CD4-positive, alpha-beta T cell treated with Interleukin-6 at 100 ng/mL for 8 hours (primary cell): ENCODE measurements at places on chromosomes 1 and 21.

GRCh38 chr21:29449306-29449950, 150.7 kb downstream of the BACH1 start:
- peak; percentile 60 for DNase-seq

DNA sequence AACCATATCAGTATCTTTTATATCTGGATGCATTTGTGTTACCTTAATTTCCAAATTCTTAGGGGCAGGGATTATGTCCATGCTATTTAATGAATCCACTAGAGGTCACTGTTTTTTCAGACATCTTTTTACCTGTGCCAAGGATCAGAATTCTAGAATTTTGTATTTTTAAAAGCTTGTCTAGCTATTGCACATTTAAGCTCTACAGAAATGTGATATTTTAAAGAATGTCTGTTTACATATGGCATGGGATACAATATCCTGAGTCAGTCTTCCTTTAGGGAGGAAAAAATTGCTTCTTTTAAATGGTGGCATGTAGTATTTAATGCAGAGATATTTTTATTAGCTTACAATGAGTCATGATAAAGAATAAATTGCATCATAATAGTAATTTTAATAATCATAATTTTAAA, 11.3 kb downstream of the RPAP2 start:
- peak; percentile 30 for DNase-seq

DNA sequence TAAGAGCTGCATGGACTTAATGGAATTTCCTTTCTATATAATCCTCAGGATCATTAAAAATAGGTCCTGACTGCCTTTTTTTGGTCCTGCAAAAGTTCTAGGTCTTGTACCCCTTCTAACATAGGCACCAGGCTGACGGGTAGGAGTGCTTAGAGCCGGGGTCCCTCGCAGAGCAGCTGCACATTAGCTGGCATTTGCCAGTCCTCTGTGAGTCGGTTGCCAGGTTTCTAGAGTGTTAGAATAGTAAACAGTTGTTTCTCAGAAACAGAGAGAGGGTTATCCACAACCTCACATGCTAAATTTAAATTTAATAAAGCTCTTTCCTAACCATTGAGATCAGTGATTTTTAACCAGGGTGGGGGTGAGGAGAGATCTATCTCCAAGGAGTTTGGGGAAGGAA, 35.4 kb upstream of the HEATR1 start:
- no peak for DNase-seq

DNA sequence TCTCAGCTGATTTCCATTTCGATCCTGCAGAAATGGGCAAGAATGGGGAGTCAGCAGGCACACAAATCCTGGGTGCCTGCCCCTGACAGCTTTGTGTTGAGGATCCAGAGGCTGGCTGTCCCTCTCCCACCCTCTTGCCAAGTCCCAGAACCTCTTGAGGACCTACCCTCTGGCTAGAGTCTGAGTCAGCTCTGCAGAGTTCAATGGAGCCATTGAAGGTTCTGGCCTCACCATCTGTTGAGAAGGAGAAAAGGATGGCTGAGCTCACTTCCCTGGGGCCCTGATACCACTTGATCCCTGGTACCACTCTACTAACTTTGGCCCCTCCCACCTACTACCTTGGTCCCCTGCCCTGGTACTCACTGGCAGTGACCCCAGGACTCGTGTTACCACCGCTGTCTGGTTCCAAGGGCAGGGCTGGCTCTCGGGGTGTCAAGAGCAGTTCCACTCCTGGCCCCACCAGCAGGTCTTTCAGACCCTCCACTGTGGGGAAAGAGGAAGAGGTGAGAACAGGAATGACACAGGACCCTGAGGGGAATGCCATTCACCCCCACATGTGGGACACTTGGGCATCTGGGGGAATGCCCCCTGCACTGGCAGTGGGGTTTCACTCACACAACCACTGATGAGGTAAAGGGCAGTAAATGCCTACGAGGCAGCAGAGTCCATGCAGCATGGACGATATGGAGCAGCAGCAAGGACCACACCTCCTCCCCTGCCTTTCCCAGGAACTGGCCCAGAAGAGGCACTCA, 10.5 kb downstream of the RXFP4 start:
- no peak for DNase-seq

DNA sequence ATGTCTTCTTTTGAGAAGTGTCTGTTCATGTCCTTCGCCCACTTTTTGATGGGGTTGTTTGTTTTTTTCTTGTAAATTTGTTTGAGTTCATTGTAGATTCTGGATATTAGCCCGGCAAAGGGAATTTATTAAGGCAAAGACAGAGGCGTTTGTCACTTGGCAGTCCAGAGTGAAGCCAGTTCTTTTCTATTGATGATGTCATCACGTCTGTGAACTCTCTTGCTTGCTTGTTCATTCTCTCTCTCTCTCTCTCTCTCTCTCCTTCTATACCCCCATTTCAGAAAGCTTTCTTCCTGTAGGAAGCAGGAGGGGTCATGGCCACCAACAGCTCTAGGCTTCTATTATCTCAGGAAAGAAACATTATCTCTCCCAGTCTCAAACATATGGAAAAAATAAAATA, 291.3 kb downstream of the OMA1 start:
- no peak for DNase-seq

DNA sequence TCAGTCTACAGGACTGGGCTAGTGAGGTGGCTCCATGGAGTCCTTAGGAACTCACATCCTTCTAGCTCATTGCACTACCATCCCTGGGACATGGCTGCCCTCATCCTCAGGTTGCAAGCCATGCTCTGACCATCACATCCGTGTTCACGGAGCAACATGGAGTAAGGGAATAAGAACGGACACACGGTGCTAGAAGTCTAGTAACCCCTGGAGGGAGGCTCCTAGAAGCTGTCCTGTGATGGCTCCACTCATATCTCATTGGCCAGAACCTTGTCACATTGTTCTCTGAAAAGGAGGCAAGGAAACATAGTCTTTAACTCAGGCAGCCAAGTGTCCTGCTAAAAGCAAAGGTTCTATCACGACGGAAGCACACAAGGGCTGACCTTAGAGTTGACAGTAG, 3.9 kb downstream of the MRAP start:
- DNase-seq, result no peak

GRCh38 chr1:229664133-229664689, 38.2 kb downstream of the URB2 start:
- DNase-seq, result peak; percentile 78

DNA sequence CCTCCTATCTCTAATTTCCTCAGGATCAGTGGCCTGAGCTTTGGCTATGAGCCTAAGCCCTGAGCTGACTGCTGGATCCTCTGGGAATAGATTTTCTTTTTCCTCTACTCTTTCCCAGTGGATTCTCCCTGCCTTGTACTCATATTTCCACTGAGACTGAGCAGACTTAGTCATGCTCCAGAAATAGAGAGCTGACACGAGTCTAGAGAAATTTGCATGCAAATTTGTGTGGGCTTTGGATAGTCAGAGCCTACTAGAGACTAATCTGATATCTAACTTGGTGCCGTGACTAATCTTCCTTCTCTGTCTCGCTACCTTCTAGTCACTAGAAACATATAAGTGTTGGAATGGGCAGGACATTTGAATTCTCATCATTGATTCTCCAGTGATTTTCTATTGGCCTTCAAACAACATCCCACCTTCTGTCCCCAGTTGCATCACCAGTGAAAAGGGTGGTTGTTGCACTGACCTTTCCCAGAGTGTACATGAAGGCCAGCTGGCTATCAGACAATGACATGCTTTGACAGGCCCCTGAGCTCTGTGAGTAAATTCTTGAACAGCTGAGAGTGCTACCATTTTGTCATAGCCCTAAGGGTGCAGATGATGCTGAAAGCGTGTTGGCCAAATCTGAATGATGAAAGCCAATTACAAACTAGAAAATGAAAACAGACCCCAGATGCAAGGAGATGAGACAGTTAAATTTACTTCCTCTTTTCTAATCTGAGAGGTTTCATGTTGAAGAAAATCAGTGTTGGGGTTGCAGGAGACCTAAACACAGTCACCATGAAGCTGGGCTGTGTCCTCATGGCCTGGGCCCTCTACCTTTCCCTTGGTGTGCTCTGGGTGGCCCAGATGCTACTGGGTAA, at the start of gene FCRLA:
FCRLA (plus strand) TSS at position 748 of the 866 bp plus-strand sequence; CDS start at position 784, 36 bp downstream.
- DNase-seq, result no peak

- no peak for DNase-seq
Measured at GRCh38 chr1:35315649-35316048, 47.1 kb downstream of the ZMYM4 start.

DNA sequence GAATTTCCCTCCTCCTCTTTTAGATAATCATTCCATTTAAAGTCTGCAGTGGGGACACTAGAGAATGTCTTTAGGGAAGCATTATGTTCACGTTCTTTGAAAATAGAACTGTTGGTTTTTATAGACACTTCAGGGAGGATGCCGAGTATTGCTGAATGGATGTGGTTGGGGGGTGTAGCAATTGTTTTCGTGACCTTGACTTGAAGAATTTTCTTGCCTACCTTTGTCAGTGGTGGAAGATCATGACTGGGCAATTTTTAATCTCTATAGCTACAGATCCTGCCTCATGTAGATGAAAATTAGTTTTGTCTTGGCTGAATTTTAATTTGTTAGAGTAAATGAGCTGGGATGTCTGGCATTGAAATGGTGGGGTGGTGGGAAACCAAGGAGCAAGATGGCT, 3.8 kb downstream of the SMG7 start:
- DNase-seq, result no peak

DNA sequence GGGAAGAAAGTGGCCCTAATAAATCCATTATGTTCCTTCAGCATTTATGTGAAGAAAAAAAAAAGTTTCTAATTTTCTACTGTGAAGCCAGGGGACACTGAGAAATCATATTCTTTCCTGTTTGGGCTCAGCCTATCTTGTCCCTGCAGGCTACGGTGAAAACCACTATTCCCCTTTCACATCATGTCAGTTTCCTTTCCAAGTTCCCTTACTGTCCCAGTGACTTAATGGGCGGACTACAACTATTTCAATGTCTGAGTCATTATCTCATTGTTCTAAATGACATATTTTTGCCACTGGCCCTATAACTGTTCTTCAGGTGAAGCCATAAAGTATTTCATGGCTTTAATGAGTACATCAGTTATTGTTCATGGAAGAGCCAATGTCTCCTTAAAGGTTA, 71.3 kb upstream of the BEND5 start:
- no peak for DNase-seq

- no peak for DNase-seq
Measured at GRCh38 chr1:36481771-36482723, 666 bp downstream of the CSF3R start.

GRCh38 chr1:50829014-50829958, 130.8 kb downstream of the FAF1 start:
- no peak for DNase-seq

DNA sequence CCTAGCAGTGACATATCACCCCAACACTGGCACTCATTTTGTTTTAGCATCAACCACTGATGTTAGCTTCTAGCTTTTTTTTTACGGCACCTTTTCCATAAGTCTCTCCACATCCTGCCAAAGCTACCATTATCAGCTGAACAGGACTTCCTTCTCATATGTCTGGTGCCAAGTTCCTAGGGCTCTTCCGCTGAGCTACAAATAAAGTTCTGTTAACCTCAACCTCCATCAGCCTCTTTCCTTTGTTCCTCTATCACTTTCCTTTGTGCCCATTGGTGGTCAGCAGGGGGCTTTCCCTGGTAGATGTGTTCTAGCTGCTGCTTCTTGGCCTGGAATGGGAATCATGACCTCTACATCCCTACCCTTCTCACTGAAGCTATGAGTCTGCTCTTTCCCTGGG, 163.8 kb downstream of the FAF1 start:
- DNase-seq, result no peak

- DNase-seq, result no peak
Measured at GRCh38 chr1:32349211-32349708, 13.0 kb downstream of the FAM229A start.

DNA sequence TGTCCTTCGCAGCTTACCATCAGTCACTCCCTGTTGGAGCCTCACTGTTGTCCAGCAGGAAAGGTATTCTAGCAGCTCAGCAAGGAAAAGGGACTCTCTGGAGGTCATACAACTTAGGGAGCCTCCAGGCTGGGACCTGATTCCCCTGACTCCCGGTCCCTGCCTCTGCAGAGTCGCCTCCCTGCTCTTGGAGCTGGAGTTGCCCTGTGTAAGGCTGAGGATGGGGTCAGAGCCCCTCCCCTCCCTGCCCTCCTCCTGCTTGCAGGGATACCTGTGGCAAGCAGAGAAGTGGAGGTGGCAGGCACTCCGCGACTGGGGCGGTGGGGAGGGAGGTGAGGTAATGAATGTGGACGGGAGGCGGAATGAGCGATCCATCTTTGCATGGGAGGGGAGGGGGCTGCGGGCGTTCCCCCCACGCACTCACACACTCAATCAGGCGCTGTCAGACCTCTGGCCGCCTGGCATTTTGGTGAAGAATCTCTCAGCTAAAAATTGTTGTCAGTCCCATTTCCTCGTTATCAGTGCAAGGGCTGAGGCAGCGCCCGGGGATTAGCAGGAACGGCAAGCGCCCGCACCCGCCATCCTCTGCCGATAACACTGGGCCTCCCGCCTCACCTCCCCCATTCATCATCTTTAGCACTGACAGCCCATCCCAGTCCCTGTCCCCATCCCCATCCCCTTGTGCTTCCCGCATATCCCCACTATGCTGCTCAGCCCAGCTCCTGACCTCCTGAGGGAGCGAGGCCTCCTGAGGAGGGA, 64.3 kb downstream of the TMEM53 start:
- no peak for DNase-seq

- DNase-seq, result no peak
Measured at GRCh38 chr1:9281908-9282695, 10.6 kb upstream of the SPSB1 start.

- no peak for DNase-seq
Measured at GRCh38 chr1:38062361-38063288, 16.0 kb upstream of the POU3F1 start.

- no peak for DNase-seq
Measured at GRCh38 chr21:38660333-38661196, 145.2 kb upstream of the ETS2 start.

- DNase-seq, result no peak
Measured at GRCh38 chr1:83996621-83997020, 2.3 kb downstream of the TTLL7 start.

DNA sequence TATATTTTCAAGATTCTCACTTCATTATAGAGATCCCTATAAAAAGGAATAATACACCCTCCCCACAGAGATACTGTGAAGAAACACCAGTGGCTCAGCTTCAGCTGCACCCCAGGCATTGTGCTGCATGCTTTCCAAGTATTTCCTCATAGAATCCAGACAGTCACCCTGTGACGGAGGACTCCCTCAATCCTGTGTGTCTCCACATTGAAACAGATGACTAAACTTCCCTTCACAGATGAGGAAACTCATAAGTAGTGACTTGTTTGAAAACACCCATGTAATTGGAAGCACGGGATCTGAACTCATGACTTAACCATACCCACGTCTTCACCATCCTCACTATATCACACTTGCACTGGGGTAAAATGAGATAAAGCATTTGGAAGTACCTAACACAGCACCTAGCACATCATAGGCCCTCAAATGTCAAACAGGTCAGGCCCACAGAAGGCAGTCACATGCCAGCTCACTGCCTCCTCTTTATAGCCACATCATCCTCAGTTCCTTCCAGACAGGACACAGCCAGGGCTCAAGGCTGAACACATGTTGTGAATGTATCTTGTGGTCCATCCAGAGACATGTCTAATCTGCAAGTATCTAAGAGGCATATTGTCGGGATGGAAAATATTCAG, 55.2 kb downstream of the GPR161 start:
- DNase-seq, result no peak

GRCh38 chr1:160877221-160877620, 7.8 kb downstream of the ITLN1 start:
- peak; percentile 51 for DNase-seq

- no peak for DNase-seq
Measured at GRCh38 chr1:69312055-69312732, 255.5 kb upstream of the LRRC7 start.
